ENCODE measurements at places on chromosomes 4 and X.

- no peak for DNase-seq
These were observed 226.5 kb upstream of the FGF13 start for GRCh38 chrX:138938003-138938402.

GRCh38 chr4:146646593-146647325, 8.1 kb downstream of the POU4F2 start:
- no peak for DNase-seq

DNA sequence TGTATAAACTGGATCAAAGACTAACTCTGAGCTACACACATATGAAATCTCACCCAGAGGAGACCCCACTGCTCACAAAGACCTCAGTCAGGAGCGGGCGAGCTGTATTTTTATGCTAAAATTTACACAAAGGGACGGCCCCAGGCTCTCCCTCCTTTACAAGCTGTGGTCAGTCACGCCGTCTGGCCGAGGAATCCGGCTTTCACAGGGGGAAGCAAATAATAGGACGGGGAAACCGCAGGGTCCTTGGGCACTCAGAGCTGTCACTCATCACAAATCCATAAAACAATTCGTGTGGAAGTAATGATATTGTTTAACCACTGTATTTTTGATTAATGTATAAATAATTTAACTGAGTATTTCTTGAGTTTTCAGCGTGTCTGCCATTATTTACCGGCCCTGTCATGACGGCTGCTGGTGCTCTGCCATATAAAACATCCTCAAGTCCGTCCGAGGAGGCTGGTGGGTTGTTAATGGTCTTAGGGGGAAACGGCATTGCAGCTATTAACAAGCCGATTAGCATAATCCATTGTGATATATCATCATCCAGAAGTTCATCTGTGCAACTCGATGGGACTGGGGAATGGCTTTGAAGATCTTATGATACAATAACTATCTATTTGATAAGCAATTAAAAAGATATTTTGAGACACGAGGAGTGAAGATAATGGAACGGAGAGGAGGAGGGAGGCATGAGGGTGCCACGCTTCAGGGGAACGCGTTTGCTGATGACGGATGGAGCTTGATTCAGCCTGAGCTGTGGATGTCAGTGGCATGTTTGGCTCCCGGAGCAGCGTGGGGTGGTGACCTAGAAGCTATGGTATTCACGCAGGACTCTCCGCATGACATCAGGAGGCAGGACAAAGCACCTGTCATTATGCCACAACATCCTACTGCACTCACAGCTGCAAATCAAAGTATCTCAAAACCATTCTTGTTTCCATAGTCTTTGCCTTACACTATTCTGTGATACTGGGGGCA, 150.9 kb downstream of the SHOX start:
- DNase-seq = no peak

DNA sequence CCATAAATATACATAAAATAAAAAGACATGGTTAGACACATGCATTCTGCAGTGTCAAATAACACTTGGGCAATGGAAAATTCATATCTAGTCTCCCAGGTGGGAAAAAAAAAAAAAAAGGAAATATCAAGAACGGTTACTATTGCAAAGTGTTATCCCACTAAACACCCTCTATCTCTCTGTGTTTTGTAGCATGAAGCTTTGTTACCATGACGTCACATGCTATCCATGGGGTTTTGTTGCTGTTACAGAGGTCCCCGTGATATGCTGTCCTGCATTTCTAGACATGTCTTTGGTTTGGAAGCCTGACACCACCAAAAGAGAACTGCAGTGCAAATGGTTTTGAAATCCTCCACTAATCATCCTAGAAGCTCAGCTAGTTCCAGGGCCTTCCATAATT, 50.7 kb upstream of the TLR3 start:
- no peak for DNase-seq

DNA sequence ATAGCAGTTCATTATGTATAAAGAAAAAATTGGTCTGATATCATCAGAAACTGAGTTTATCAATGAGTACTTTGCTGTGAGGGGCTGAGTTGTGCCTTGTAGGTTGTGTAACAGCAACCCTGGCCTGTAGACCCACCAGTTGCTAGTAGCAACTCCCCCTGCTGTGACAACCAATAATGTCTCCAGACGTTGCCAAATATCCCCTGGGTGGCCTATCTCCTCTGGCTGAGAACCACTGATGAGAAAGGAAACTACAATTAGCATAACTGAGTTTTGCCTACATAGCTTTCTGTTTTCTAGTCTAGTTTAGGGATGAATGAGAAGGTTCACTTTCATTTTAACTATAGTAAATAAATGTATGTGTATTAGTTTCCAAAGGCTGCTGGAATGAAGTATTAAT, 234.1 kb downstream of the CPE start:
- no peak for DNase-seq

GRCh38 chr4:88793475-88793874, 95.8 kb upstream of the NAP1L5 start:
- no peak for DNase-seq

- no peak for DNase-seq
These were observed 108.4 kb upstream of the BMP2K start for GRCh38 chr4:78667764-78668163.

DNA sequence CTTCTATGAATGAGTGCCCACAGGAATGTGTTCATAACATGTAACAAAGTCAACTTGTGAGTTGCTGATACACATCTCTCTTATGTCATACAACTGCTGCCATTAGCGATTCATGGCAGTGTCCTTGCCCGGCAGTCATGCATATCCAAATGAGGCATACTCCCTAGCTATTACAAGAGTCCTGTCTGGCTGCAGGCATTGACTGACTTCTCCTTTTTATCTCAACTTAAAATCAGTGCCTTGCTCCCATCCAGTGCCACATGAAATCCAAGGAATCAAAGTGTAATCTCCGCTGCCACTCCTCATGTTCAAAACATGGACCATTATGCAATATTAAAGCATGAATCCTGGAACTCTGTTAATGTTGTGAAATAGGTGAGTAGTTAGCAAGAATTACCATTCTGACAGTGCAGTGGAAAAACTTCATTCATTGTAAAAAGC, 348.9 kb upstream of the FTHL17 start:
- DNase-seq = no peak

GRCh38 chr4:141654098-141654497, 17.7 kb downstream of the IL15 start:
- no peak for DNase-seq

DNA sequence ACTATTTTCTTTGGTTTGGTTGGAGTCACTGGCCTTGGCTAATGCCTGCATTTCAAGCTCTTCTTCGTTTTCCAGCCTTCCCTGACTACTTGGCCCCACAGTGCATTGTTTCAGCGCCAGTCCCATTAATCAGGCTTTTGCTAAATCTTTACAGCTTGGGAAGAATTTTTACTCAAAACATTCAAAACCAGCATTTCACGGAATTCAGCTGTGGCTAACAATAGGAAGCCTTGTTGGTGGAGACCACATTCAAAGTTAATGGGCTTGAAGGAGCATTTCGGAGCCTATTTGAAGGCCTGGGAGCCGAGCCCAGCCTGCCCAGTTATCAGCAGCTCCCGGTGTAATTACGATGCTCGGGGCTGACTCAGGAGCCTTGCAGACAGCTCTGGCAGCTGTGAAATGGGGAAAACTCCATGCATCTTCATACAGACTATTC, 30.8 kb upstream of the VCX2 start:
- no peak for DNase-seq

GRCh38 chr4:150584111-150584915, 2.4 kb downstream of the MAB21L2 start:
- DNase-seq = no peak

- DNase-seq = no peak
These were observed 254.4 kb downstream of the NPFFR2 start for GRCh38 chr4:72286185-72286584.

DNA sequence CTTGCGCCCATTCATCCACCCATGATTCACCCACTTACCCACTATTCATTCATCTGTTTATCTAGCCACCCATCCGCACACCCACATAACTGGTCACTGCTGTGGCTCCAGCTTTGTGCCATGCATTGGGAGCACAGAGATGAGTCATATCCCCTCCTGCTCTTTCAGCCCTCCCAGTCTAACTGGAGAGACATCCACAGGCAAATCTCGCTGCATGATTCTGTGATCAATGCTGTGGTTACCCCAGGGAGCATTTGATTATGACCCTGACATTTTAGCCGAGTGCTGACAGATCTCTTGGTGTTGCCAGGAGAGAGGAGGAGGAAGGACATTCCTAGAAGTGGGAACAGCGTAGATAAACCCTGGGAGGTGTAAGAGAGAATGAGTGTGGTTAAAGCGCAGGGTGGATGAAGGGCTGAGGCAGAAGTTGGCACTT, 10.4 kb upstream of the PORCN start:
- DNase-seq = no peak

Measured in mesothelial cell of epicardium (in vitro differentiated cells).